NCI-H187 (cell line): ENCODE measurements at places on chromosomes 11 and 22.

- no peak for DNase-seq
Observed at GRCh38 chr22:48477031-48477721, 1350.5 kb downstream of the BRD1 start.

DNA sequence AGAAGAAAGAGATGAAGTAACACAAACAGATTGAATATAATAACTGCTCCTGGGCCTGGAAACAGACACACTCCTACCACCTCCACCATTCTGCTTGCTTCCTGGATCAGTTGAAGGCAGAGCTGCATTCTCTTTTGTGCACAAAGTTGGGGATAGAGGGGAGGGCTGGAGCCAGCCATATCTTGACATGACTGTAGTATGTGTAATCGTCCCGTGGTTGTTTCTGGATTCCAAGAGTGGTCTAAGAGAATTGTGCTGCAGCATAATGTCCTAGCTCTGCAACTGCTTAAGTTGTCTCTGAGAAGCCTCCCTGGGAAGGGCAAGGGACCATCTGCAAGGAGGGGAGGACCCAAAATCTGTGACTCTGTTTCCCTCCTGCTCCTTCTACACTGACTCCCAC is 3.2 kb downstream of the CRY2 start:
- no peak for DNase-seq

GRCh38 chr11:100861212-100861611 is 174.1 kb downstream of the ARHGAP42 start:
- no peak for DNase-seq

DNA sequence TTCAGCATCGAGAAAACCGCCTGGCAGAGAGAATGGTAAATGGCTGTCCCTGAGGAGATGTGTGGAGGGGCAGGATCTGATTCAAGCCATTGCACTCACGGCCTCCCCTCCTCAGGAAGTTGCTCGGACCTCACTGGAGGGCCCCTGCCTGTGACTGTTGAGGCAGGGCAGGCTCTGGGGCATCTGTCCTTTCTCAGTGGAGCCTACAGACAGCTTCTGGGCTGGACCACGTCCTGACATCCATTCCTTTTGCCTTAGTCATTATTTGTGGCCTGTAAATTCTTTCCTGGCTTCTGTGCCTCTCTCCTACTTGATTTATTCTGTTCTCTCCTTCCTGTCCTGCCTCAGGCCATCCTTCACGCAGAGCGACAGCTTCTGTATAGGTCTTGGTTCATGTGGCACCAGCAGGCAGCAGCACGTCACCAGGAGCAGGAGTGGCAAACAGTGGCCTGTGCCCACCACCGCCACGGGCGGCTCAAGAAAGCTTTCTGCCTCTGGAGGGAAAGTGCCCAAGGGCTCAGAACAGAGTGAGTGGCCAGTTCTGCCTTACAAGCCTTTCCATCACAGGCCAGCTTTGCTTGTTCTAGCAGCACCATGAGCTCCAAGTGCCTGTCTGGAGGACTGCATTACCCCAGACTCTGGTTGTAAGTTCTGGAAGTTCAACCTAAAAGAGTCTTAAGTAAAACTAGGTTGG is 59.6 kb downstream of the PISD start:
- DNase-seq, result no peak

GRCh38 chr11:117166491-117166890 is 12.1 kb upstream of the SIDT2 start:
- DNase-seq, result no peak

GRCh38 chr22:49997251-49997599 is 15.3 kb downstream of the IL17REL start:
- no peak for DNase-seq

DNA sequence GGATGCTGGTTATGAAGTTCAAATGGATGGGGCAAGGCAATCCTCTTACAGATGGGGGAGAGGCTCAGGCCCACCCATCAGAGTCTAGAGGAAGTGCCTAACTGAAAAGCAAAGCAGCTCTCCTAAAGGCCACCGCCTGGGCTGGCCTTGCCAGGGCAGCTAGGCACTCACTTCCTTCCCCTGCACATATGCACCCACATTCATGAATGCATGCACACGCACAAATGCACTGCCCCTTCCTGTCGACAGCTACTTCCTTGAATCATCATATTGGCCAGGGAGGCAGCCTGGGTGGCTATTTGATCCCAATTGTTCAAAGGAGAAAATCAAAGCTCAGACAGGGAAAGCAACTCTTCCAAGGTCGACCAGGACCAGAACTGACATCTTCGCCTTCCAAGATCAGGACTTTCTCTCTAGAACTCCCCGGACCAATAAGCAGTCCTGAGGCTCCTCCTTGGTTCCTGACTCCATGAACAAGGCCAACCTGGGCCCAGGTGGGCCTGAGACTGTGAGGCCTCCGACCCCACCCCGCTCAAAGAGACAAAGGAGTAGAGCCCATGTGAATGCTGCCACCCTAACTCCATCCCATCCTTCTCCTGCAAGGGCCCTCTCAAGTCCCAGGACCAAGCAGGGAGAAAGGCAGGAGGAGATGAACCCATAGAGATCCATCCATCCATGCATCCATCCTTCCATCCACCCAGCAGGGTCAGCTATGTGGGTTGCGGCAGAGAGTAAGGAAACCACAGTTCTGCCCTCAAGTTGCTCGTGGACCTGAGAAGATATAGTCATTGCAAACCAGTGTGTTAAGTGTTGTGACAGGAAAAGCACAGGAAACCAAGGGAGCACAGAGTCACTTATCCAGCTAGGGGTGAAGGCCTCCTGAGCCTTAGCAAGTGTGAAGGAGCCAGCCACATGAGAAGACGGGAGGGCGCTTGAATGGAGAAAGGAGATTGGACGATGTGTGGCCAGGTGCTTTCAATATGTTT is 35.4 kb upstream of the LMO1 start:
- DNase-seq, result no peak

DNA sequence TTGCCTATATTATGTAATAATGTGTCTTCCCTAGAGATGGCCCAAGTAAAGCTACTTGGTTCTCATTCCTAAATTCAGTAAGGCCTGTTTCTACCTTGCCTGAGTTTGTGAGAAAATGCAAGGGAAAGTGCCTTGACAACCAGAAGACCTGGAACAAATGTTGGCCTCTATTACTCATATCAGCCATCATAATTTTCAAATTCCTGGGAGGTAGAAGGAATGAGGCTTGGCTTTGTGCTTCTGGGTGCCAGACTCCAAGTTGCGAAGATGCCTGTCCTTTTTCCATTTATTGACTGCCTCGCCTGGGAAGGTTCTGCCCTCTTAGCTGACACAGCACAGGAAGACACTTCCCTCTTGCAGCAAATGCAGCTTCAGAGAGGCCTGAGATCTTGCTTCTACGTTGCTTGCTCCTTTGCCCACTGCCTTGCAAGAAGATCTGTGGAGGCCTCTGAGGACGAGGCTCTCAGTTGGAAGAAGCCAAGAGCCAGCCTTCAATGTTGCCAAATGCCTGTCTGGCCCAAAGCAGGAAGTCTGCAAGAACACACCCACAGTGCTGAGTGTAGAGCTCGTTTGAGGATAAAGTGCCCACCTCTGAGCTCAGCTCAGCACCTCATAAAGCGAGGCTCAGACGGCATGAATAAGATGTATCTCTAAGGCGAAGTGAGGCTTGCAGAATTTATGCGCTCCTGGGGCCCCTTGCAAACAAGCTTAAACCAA is 120.1 kb downstream of the GALNT18 start:
- no peak for DNase-seq

DNA sequence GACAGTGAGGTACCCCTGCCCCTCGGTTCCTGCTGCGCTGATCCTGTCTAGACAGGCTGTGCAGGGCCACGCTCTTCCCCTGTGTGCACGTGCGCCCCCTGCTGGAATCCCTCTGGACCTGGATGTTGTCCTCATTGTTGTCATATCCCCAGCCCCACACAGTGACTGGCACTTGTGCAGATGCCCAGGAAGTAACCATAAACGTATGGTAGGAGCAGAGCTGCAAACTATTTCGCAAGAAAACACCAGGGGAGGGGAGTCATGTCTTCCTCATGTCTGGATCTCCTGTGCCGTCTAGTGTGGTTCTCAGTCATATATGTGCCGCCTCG is 114.7 kb downstream of the CRYBB2 start:
- no peak for DNase-seq
